ENCODE measurements at places on chromosomes 7 and 10.

- no peak for DNase-seq
Measured at GRCh38 chr10:45649296-45649695, 23.3 kb downstream of the ZFAND4 start.

DNA sequence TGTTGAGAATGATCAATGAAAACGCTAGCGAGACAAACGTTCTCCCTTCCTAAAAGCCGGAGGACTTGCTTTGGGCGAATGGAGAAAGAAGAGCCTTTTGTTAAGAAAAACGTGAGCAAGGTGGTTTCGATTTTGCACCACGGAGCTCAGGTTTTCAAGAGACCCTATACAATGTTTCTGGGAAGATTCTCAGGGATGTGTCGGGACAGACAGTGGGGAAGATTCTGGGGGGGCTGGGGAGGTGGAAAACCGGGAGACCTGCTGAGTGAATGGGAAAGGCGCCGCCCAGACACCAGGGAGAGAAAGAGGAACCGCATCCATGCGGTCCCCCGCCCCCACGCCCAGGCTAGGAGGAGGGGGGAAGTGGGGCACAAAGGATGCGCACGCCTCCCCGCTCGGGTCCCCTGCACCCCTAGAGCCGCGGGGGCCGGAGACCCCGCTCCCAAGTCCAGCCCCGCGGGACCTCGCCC is 745 bp downstream of the YWHAG start:
- DNase-seq: peak; percentile 23

DNA sequence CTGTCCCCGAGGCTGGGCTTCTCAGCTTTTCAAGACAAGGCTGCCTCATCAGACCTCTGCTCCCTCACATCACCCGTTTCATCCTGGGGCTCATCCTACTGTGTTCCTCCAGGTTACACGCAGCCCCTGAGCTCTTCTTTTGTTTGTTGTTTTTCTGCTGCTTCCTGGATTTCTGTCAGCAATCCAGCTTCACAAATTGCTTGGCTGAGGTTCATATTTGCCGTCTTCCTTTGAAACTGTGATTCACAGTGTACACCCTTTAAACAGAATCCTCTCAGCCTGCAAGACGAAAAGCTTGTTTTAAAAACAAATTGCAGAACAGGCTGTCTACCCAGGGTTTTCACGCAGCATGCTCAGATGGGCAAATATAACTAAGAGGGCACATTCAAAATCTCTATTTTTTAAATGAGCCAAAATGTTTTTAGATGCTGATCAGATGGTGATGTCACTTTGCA is 39.1 kb upstream of the PARD3 start:
- DNase-seq: no peak

DNA sequence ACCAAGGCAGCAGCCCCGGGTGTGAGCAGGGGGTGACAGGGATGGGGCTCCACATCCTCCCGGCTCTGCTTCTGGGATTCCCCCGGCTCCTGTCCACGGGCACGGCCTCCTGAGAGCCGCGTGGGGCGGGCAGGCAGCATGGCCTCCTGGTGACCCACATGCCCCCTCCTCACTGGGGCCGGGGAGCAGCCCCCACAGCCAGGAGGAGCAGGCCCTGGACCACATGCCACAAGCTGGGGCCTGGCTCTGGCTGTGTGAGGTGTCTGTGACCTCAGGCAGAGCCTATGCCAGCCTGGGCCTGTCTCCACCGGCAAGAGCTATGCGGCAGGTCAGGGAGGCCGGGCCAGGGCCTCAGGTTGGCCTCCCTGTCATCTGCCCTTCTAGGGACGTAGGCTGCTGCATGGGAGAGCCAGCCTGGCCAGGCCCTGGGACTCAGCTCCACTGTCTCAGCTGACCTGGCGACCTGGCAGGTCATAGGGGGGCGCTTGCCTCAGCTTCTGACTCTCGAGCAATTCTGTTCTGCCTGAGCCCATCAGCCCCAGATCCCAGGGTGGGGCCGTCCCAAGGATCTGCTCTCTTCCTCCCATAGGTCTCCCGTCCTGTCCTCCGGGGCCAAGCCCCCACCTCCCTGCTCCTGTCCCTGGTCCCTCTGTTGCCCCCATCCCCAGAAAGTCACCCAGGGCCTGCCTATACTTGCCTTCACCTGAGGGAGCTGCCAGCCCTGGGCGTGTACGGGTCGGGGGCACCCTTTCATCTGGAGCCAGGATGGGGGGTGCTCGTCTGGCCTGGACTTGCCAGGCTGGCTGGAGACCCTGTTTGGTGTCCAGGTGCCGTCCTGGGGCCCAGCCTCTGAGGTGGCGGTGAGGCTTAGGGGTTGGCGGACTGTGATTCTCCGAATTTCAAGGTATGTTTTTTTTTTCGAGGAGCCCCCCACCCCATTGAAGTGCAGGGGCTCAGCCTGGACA is 3.9 kb upstream of the TMEM184A start:
- DNase-seq: no peak

- DNase-seq: no peak
Measured at GRCh38 chr10:86665868-86666267, 2.4 kb upstream of the LDB3 start.

DNA sequence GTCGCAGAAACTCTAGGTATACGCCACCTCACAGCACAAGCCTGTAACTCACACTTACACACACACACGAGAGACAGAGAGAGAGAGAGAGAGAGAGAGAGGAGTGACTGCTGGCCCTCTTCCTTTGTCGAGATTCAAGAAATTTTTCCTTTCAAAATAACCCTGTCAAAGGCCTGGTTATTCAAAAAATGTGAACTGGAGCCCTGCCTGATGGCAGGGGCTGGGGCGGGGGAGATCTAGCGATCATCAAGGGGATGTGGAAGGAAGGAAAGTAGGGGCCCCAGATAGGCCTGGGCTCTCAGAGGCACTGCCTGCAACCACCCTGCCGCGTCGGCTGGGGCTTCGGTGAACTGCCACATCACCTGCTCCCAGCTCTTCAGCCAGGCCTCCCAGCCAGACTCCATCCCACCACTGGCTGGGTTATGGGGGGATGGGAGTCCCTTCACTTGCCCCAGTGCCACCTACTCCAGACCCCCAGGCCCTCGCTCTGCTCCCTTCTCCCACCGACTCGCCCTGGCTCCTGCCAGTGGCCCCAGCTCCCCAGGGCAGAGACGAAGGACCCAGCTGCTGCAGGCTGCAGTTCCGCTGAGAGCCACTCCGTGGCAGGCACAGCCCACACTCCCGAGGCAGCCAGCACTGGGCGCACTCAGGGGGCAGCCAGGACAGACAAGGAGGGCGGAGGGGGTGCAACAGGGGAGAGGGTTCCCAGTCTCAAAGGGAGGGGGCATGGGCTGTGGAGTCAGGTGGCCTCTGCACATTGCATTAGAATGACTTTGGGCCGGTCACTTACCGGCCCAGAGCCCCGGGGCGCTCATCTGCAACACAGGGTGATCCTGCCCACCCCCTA is 15.3 kb downstream of the KCNH2 start:
- DNase-seq: peak; percentile 48

- DNase-seq: no peak
Measured at GRCh38 chr7:29013082-29013695, 55.1 kb upstream of the TRIL start.

DNA sequence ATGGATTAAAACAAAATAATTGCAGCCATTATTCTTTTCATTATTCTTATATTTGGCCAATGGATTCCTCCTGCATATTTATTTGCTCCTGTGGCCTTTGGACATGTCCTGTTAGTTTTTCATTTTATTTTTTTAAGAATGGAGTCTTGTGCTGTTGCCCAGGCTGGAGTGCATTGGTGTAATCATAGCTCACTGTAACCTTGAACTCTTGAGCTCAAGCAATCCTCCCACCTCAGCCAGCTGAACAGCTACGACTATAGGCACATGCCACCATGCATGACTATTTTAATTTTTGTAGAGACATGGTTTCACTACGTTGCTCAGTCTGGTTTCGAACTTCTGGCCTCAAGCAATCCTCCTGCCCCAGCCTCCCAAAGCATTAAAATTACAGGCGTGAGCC is 42.7 kb upstream of the SRI start:
- DNase-seq: no peak

DNA sequence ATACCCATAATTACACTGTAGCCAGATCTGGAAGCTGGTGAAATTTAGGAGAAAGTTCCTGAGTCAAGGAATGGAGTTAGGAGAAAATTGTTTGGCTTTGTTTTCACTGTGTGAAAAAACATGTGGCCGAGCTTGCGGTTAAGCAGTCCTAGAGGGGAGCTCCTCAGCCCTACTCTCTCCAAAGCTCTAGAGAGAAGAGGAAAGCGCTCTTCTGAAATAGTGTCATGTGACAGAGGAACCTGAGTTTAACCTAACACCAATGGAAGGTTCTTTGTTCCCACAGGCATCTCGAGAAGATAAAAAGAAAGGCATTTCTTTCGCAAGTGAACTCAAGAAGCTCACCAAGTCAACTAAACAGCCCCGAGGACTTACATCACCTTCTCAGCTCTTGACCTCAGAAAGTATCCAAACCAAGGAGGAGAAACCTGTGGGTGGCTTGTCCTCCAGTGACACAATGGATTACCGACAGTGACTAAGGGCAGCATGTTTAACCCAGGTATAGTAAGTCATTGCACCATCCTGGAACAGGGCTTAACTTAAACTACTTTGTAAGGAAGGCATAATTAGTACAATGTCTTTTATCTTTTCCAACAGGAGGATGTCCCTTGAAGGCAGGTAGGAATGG is 38.0 kb downstream of the NOC3L start:
- no peak for DNase-seq

DNA sequence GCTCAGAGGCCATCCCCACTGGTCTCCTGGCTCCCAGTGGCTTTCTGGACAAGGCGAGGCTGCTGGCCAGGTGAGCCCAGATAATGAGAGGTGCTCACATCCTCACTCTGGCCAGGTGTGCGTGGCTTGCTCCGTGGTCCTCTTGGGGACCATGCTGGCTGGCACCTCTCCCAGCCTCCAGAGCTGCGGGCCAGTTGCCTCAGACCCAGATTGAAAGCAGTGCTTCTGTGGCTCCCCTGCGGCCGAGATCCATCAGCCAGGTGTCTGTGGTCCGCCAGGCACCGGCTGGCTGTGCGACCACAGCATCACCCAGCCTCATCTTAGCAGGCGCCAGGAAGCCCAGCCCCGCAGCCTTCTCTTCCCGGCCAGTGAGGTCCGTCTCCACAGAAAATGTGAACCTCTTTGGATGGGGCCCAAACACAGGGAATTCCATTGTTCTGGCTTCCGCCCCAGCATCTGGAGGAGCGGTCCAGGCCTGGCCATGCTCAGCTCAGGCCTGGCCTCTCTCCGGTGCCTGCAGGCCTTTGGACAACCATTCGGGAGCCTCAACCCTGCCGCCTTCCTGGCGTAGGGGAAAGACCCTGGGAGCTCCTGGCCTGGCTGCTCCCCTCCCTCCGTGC is 5.2 kb upstream of the TTYH3 start:
- no peak for DNase-seq

DNA sequence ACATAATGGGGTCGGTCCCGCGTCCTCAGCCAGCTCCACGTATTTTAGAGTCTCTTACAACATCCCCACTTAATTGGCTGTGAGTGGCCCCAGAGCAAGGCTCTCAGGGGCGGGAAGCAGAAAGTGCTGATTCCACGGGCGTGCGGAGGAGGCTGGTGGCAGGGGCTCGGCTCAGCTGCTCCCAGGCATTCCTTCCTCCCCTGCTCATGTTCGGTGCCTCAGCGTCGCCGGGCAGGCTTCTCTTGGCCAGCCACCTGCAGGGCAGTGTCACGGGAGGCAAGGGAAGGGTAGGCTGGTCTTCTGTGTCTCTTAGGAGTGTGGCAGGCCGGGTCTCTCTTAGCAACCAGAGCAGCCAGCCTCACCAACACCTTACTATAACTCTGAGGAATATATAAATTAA is 33.8 kb downstream of the IL15RA start:
- DNase-seq: no peak

- DNase-seq: no peak
Measured at GRCh38 chr7:120311028-120311788, 38.2 kb downstream of the KCND2 start.

- no peak for DNase-seq
Measured at GRCh38 chr7:21912931-21913780, 32.5 kb downstream of the CDCA7L start.

DNA sequence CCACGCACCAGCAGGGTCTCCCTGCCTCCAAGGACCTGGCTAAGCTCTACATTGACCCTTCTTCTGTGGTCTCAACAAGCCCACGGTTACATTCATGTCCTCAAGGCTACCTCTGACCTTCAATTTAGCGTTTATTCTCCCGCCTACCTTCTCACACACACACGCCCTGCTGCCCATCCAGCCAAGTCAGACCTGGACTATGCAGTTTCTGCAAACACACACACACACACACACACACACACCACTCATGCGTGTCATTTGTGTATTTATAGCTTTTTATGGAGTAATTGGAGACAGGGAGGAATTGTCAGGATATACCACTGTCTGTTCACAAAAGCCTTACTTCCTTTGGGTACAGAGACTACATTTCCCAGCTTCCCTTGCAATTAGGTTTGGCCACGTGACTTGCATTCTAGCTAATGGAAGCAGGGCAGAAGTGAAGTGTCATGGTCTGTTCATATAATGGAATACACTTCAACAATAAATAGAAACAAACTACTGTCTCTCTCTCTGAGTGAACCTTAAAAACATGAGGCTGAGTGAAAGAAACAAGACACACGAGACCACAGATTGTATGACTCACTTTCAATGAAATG is 53.8 kb upstream of the CPXM2 start:
- no peak for DNase-seq

DNA sequence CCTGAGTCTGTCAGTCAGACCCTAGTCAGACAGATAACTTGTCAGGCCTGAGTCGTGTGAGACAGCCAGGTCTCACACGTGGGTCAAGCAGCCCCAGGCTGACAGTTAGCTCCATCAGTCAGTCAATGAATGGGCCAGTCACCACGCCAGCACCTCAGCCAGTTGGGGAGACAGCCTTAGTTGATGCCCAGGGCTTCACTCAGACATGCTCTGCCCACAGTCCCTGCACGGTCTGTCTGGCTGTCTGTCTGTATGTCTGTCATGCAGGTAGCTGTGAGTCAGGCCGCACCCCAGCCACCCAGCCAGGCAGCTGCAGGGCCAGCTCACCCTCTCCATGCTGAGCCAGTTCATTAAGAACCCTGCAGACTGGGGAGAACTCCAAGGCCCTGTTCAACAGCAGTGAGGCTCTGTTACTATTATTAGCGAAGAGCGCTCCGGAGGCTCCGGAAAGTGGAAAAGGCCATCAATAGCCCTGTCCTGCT is 141.1 kb upstream of the PCBD1 start:
- no peak for DNase-seq

All from CD4-positive, alpha-beta T cell treated with Interleukin-15 for 4 hours (primary cell).